HT-29 (cell line): ENCODE measurements at places on chromosomes 13 and 19. TPM values are rescaled to one million over a fixed set of nuclear protein-coding genes. Genes with fewer than 3 reads are reported as not detected.

GRCh38 chr19:21584537-21584936, 79.1 kb downstream of the ZNF429 start:
- DNase-seq = no peak

DNA sequence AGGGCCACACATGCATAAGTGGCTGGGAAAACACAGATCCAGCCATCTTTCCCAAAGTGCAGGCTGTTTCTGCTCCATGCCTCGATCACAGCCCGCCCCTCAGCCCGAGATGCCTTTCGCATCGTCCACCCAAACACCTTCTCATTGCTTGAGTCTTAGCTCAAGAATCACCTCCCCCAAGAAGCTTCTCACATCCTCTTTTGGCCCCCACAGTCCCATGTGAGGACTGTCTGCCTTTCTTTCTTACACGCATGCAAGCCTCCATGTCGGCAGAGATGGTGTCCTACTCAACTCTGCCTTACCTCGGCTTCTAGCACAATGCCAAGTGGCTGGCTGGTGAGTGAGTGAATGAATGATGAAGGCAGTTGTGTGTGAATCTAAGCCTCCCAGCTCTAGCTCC, 18.1 kb upstream of the GSX1 start:
- no peak for DNase-seq

GRCh38 chr13:48500652-48501197, 32.2 kb downstream of the RCBTB2 start:
- no peak for DNase-seq

DNA sequence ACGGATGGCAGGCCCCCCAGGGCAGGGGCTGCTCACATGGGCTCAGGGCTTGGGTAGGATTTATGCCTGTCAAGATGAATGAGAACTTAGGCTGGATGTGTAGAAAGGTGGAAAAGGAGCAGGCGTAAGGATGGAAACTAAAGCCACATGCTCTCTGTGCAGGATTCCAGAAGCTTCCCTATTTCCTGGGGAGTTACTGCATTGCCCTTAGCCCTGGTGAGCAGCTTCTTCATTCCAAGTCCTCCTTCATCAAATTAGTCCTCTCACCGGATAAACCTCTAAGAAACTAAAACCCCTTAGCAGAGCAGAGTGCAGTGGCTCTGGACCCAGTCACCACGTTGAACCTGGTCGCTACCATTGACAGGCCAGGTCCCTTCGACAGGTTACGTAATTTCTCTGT, 7.4 kb downstream of the ATP12A start:
- DNase-seq = no peak

GRCh38 chr13:27971776-27972477, 2.8 kb upstream of the CDX2 start:
- DNase-seq = no peak

DNA sequence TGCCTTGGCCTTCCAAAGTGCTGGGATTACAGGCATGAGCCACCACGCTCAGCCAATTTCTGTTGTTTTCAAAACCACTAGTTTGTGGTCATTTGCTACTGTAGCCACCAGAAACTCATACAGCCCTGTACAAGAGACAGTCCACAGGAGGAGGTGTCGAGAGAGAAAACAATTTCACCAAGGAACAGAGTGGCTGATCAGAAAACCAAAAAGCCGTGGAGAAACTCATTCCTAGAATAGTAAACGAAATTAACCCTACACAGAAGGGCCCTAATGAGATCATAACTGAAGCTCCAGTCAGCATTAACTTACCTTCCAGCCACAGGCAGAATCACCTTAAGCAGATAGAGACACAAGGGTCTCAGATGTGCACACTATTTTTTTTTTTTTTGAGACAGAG, 3.8 kb upstream of the CCDC124 start:
- no peak for DNase-seq

DNA sequence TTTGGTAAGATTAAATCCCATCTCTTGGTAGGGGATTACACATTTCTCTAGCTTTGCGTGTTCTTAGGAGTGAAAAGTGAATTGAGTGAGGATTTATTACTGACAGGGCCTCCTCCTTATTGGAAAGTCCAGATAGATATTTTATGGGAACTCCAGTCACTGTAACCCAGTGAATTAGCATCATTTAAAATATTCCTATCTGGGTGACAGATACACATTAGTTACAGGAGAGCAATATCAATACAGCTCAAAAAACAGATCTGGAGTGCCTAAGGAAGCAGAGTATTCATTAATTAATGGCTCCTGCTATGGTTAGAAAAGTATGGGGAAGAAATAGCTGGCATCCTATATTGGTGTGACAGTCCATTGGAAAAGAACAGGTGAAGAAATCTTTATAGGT, 248.2 kb downstream of the SLITRK6 start:
- DNase-seq = no peak

GRCh38 chr13:104034891-104035290, 968.7 kb upstream of the SLC10A2 start:
- no peak for DNase-seq

DNA sequence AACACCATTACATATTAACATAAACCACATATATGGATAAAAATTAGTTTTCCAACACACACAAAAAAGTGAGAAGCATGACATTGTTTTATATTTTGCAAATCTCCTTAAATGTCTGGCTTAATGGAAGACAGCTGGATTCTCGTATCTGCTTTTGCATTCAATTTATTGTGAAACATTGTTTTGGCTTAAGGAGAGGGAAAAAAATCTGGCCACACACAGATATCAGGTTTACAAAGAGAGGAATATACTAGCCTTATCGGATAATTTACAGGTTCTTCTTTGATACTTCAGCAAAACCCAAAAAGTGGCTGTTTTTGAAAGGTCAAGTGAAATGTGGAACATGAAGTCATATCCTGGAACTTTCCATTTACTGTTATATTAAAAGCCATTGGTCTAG, 523.5 kb upstream of the ARGLU1 start:
- no peak for DNase-seq

GRCh38 chr19:722553-723101, 13.9 kb downstream of the PALM start:
- no peak for DNase-seq

GRCh38 chr19:55711719-55712118, 26.5 kb downstream of the NLRP9 start:
- DNase-seq = no peak

DNA sequence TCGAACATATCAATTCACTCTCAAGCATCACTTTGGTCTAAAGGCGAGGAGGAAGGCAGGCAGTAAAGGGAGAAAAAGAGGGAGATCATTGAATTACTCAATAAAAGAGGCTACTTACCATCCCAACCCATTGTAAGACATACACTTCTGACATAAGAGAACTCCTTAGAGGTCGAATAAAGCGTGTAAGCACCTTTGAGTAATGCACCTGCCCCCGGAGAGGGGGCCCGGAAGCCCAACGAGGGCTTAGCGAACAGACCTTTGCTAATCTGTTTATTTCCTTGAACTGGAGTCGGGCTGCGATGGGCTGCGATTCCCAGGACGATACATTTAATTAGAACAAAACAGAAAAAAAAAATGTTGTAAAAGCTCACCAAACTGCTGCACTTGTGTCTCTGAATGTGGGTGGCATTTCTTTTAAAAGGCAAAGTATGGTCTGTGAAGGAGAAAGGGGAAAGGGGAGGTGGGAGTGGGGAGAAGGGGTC, 3.0 kb downstream of the ZC3H4 start:
- peak; percentile 80 for DNase-seq

- DNase-seq = no peak
These were observed 137.5 kb downstream of the FREM2 start for GRCh38 chr13:38824342-38824741.

DNA sequence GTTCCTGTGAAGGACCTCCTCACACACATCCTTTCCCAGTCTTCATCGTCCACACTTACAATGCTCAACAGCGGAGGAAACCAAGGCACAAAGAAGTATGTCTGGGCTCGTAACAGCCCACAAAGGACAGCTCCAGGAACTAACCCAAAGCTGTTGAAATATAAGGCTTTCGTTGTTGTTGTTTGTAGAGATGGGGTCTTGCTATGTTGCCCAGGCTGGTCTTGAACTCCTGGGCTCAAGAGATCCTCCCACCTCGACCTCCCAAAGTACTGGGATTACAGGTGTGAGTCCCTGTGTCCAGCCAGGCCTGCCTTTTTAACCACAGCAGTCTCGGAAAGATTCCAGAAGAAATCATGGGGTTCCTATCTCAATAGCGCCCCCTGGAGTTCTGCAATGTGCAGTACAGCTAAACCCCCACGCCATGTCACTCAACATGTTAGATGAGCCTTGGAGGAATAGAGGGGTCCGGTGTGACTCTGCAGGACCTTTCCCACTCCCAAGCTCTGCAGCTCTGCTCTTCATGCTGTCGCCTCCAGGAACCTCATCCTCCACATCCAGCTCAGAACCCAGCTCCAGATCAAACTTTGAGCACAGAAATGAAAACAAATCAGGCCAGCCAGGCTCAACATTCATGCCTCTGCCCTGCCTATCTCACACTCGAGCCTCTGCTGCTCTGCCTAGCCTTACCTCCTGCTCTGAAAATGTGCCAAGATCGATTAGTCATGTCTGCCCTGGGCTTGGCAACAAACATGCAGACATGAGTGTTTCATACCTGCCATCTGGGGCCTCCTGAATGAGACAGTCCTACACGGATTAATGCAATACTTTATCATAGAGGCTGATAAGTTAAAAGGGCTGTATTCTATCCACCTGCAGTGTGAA, 7.5 kb downstream of the PLA2G4C start:
- DNase-seq = peak; percentile 81

GRCh38 chr13:80374444-80374843, 33.5 kb upstream of the SPRY2 start:
- no peak for DNase-seq

GRCh38 chr19:48614436-48615230, at the start of gene FAM83E:
Gene FAM83E (minus strand): TSS chr19:48615076. CDS start chr19:48613372, 1,704 bp downstream.
- peak; percentile 97 for DNase-seq

- DNase-seq = peak; percentile 19
These were observed 3.1 kb downstream of the NCAN start for GRCh38 chr19:19214892-19215291.

GRCh38 chr19:50626795-50627194, 12.9 kb downstream of the SYT3 start:
- DNase-seq = no peak

Gene LILRB1
- total RNA-seq = not detected in 2 replicates

Gene TMIGD2
- not detected in 2 replicates for total RNA-seq

Gene STOML3
- not detected in 2 replicates for total RNA-seq
